HepG2 (cell line): ENCODE measurements at places on chromosomes 6 and 20. TPM values are rescaled to one million over a fixed set of nuclear protein-coding genes. Genes with fewer than 3 reads are reported as not detected.

DNA sequence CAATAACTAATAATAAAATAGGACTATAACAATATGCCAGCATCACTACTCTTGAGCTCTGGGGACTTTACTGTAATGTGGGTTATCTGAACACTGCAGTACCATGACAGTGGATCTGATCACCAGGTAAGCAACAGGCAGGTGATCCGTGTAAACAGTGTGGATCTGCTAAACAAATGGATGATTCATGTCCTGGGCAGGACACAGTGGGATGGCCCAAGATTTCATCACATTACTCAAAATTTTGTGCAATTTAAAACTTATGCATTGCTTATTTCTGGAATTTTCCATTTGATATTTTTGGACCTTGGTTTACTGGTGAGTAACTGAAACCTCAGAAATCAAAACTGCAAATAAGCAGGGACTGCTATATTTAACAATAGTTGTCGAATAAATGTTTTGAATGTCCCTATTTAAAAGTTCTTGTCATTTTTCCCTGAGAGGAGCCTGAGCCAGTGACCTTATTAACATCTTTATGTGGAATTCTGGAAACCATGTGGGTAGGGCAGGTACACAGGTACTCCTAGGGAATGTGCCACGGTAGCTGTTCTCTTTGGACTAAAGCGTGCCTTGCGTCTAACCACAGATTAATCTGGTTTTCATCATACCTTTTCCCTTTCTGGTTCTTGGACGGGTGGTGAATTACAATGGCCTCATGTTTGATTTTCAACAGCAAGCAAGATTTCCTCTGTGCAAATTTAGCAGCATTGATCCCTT, 214.5 kb upstream of the SASH1 start:
- no peak for DNase-seq

- DNase-seq: no peak
Observed at GRCh38 chr6:113719545-113719944, 137.6 kb upstream of the MARCKS start.

Gene DPPA5
- not detected in 2 replicates for total RNA-seq

Gene FERMT1
- 29.5 and 39.1 TPM in 2 replicates for total RNA-seq

Gene DNMT3B
- total RNA-seq: 13.2 and 13.9 TPM in 2 replicates

DNA sequence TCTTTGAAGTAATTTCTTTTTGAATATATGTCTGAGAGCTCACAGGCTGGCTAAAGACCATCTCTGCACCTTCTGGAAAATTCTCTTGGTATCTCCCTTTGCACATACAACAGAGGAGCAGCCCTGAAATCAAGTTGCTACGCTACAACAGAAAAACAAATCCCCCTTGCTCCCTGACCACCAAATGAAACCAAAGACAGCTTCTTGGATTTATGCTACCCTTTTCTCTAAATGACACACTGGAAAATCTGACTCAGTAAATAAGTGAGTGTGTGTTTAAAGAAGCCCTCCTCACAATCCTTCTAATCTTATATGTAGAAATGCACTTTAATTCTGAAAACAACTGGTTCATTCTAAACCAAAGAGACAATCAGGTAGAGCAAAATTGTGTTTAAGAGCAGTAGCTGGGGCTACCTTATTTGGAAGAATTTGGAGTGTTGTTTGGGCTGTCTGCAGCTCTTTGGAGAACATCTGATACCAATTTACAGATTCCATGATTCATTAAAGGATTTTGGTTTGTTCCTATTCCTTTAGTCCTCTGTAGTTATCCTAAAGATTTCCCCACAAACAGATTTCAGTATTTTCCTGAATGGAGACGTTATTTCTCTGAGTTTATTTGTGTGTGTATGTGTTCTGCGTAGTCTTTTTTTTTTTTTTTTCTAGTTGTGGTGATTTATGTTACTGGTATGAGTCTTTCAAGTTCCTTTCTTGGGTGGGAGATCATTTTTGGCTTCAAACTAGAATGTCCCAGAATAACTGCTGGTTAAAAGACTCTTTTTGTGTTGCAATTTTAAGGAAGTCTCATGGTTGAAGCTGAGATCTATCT, 36.4 kb upstream of the UTRN start:
- DNase-seq: no peak

Gene SDCBP2
- 0.87 and 1.2 TPM in 2 replicates for total RNA-seq

GRCh38 chr6:116247285-116247684, 6.6 kb downstream of the TSPYL4 start:
- peak; percentile 83 for DNase-seq

Gene R3HDML
- total RNA-seq: not detected in 2 replicates

- no peak for DNase-seq
Observed at GRCh38 chr6:137269803-137270202, 50.6 kb upstream of the IFNGR1 start.

DNA sequence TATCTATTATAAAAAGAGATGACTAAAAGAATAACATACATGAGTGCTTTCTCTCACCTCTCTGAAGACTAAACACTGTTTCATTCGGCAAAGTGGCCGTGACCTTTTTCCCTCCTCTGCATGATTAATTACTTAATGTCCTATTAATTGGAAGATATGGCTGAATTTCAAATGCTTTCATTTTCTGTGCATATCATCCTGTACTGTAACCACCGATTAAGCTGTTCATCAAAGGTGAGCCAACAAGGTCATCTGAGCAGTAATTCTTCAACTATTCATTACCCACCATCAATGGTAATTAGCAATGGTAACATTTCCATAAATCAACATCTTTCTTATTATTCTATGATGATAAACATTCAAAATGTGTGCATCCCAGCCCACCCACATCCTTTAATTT, 125.2 kb downstream of the PTPRK start:
- no peak for DNase-seq

DNA sequence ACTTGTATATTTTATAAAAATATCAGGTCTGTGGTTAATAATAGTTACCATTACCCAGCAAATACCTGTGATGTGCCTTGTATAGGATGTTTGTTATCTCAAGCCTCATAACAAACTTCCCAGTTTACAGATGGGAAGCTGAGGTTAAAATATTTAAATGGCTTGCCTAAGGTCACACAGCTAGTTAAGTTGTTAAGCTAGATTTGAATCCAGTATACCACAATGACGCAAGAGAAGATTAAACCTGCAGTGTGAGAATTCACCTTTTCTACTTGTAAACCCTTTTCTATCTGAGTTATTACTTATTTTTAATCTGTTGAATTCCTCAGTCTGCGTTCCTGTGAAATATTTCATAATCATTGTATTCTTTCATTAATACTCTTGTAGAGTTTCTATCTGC, 4.9 kb downstream of the DSP start:
- DNase-seq: no peak

Gene ABHD16B
- total RNA-seq: not detected in 2 replicates

GRCh38 chr6:25463441-25463840, 184.3 kb downstream of the CARMIL1 start:
- no peak for DNase-seq

Gene KHDRBS2
- not detected in 2 replicates for total RNA-seq

- DNase-seq: no peak
Observed at GRCh38 chr6:22208026-22208425, 88.8 kb downstream of the PRL start.

- DNase-seq: no peak
Observed at GRCh38 chr20:43916881-43917371, 2.3 kb downstream of the TOX2 start.

- DNase-seq: no peak
Observed at GRCh38 chr6:158630938-158631616, 13.5 kb downstream of the DYNLT1 start.

GRCh38 chr20:38894091-38894847, 31.9 kb upstream of the FAM83D start:
- DNase-seq: no peak

Gene C6orf62
- 90.4 and 135 TPM in 2 replicates for total RNA-seq

GRCh38 chr6:99019381-99019780, 71.6 kb upstream of the FBXL4 start:
- DNase-seq: no peak

Gene TSPO2
- not detected in 2 replicates for total RNA-seq

Gene CYP21A2
- 0.29 and 1.5 TPM in 2 replicates for total RNA-seq

DNA sequence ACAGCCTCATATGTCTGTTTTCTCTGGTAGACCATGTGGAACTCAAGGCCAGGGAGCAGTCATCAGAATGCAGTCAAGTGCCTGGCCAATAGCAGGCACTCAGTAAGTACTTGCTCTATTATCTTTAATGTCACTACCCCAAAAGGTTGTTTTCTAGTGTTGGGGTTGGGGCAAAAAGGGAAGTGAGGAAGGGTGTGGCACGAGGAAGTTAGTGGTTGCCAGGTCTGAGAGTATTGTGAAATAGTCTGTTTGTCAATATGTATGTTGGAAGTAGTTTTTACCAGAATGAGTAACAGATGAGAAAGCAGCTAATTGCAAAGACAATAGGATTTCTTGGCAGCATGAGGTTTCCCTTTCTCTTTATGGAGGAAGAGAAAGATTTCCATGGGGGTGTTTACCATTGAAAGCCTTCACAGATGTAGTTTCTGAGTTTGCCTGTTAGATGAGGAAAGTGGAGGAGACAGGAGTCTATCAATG, 59.5 kb upstream of the ARMH2 start:
- DNase-seq: no peak

DNA sequence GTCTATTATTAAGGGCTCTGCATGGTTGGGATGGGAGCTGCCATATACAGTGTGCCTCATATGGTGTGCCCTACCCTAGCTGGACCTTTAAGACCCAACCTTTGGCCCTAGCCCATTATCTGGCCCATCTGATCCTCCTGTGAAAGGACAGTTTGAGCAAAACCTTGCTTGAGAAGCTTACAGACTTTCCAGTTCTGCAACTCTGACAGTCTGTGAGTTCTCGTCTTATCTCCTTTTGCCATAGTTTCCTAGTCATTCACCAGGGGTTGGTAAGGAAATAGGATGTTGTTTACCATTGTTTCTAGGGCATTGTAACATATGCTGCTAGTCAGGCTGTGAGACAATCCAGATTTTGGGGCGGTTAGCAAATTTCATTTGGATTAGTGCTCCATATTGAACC, 17.2 kb downstream of the CTNNBL1 start:
- DNase-seq: no peak

GRCh38 chr20:61385731-61386130, 133.7 kb downstream of the CDH4 start:
- no peak for DNase-seq

Gene FAXC
- 0.11 and 0.35 TPM in 2 replicates for total RNA-seq
